ENCODE measurements at places on chromosomes 6 and 20. TPM values are rescaled to one million over a fixed set of nuclear protein-coding genes. Genes with fewer than 3 reads are reported as not detected.

C4B gene
- polyA plus RNA-seq, result 14.1 TPM

FABP7 gene
- polyA plus RNA-seq, result 0.35 TPM

ULBP2 gene
- 0.67 TPM for polyA plus RNA-seq

DNA sequence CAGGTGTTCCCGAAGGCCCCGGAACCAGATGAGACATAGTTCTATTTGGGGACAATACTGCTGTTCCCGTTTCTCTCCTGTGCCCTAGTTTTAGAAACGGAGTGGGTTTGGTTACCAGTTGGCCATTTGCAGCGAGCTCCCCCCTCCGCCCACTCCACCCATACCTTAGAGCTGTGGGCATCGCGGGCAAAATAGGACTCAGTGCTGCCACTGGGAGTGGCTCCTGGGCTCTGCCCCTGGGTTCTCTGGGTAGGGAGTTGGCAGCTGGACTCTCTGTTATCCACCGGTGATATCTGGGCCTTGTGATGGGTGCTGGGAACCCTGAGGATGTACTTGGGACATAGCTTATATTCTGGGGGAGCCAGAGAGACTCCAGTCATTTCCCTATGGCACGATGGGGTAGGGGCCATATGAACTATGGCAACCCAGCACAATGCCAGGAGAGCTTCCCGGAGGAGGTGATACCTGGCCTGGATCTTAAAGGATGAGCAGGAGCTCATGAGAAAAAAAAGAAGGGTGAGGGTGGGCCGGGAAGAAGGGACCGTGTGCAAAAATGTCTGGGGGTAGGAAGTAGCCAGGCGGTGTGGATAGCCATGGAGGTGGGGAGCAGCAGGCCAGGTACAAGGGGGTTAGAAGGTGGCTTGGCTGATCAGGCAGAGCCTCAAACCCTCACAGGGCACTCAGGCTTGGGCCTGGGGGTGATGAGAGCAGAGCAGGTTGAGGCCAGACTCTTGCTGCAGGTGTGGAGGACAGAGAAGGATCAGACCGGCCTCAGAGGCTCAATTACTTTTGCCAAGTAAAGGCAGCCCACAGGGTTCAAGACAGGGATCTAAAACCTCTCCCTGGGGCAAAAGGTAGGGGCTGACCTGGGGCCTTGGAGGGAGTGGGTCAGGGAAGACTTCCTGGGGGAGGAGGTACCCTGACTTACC lies 9.6 kb downstream of the SRC start:
- no peak for DNase-seq

GRCh38 chr6:17226786-17227233 lies 54.4 kb upstream of the RBM24 start:
- DNase-seq, result no peak

GRCh38 chr6:33869826-33870423 lies 66.1 kb upstream of the MLN start:
- no peak for DNase-seq

DNA sequence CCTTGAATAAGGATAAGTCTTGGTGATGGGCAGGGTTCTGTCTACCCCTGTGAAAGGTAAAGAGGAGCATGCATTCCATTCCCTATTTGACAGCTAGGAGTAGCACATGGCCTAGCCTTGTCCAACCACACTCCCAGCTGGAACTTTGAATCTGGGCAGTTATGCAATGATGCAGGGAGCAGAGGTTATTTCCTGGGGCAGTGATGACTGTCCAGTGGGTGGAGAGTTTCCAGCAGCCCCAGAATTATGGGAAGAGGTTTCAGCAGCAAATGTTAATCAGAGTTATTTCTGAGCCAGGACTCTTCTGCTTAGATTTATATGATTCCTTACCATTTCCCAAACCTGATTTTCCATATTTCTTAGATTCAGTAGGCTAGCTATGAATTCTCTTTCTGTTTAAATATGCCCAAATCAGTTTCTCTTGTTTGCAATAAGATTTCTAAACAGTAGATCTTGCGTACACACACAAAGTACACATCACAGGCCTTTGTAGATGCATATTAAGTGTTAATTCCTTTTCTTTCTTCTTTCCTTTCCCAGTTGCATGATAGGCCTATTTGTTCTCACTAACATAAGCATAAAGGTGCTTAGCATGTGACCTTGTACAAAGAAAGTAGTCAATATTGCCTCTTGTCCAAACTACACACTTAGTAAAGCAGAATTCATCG lies 17.3 kb upstream of the TXLNB start:
- DNase-seq, result no peak

- no peak for DNase-seq
Measured at GRCh38 chr6:45494416-45495135, 116.8 kb upstream of the SUPT3H start.

DNA sequence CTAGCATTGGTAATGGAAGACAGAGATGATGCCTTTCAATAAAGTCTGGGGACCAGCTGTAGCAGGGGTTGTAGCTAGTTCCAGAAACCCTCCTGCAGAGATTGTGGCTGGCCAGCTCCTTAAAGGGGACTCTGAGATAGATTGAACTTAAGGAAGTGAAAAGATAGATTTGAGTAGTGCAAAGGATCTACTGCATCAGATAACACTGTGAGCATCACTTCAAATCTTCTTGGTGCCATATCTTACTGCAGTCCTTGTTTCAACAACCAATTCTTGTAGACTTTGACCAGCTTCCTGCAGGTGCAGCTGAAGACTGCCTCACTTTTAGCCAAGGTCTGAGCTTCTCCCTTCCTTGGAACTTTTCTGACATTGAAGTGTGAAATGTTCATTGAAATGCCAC lies 14.8 kb upstream of the CEP162 start:
- no peak for DNase-seq

DNA sequence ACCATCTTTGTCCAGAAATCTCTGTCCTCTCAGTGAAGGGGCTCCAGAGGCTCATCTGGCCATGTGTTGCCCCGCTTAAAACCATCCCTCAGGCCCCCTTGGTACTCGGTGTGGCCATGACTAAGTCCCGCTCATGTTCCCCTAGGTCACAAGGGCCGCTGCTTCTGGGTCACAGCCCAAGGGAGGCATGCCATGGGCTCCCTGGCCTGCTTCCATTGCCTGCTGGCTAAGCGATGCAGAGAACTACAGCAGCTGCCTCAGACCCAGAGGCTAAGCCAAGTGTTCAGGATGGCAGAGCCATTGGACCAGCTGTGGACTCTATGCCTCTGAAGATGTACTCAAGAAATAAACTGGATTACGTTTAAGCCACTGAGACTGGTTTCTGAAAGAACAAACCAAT lies 95.5 kb downstream of the ZFP64 start:
- DNase-seq, result no peak

DNA sequence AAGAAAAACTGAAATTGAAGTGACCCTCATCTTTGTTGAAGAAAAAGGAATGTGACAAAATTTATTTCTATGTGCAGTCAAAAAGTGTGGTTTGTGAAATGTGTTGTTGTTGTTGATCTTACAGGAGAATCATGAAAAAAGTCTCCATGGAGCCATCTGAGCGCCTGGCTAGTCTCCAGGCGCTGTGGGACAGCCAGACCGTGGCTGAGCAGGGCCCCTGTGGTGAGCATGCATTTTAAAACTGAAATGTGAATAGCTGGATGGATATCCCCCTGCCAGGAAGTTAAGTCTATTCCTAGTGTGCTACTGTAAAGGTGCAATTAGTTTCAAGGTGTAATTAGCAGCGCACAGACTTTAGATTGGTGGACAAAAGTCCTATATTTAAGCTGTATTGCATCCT lies 170.6 kb downstream of the CARMIL1 start:
- DNase-seq, result no peak

- no peak for DNase-seq
Measured at GRCh38 chr6:93081901-93082300, 337.5 kb downstream of the EPHA7 start.

DNA sequence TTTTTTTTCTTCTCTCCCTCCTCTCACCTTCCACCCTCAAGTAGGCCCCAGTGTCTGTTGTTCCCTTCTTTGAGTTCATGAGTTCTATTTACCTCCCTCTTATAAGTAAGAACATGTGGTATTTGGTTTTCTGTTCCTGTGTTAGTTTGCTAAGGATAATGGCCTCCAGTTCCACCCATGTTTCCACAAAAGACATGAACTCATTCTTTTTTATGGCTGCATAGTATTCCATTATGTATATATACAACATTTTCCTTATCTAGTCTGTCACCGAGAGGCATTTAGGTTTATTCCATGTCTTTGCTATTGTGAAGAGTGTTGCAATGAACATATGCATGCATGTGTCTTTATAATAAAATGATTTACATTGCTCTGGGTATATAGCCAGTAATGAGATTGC lies 147.9 kb downstream of the PDE7B start:
- DNase-seq, result no peak

DNA sequence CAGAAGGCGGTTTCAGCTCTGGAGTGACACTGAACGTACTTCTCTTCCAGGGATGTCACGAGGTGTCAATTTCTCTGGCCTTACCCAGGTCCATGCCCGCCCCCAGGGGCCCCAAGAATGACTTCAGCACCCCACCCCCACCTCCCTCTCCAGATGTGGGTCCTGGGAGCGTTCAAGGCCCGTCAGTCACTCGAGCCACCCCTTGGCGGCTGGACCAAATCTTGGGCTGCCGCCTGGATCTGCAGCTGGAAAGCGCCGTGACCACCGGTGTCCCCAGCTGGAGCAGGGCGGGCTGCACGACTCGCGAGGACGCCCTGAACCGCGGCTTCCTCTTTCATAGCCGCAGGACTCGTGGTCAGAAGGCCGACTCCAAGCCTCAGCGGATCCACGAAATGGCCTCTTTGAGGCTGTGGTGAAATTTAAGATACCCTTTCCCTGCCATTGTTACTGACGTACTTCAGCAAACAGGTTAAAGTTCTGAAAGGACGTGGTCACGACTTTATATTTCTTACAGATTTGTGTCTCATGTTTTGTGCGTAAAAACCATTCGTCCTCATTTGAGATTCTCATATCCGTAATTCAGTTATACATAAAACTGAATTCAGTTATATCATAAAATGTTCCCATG lies 29.3 kb downstream of the TRIM38 start:
- peak; percentile 72 for DNase-seq

- DNase-seq, result no peak
Measured at GRCh38 chr6:56655249-56655648, 12.6 kb upstream of the DST start.

GRCh38 chr6:41680182-41680965 lies 42.1 kb downstream of the MDFI start:
- DNase-seq, result no peak
